ENCODE measurements at places on chromosomes 16 and 17. TPM values are rescaled to one million over a fixed set of nuclear protein-coding genes. Genes with fewer than 3 reads are reported as not detected.

The NUDT7 gene
- 3.3 TPM for total RNA-seq

The DHRS7C gene
- not detected for total RNA-seq

DNA sequence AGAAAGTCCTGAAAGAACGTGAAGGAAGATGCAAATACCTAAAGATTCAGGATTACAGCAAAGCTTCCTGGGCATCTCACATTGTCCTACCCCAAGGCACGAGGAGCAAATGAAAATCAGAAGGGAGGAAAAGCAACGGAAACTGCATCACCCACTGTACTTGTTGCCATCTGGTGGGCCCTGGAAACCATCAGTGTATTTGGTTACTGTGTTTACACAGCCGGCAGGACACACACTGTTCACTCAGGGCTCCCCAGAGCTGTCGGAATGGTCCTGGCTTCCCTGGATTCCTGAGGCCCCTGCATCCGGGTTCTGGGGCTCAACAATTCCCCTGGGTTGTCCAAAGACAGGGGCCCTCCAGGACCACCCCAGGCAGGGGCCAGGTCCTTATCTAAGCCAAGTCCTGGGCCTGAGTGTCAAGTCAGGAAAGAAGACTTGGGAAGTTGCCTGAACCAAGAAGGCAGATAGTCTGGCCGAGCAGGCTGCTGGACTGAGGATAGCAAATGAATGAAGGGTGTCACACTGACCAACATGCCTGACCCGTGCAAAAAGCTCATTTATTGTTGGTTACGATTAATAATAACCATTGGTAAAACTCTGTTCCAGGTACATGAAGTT is 52.8 kb downstream of the SOX9 start:
- H3K36me3 ChIP-seq: no peaks in the 10 kb centered on the region
- no peak overlapping the region for H3K4me3 ChIP-seq
- no peaks in the 10 kb centered on the region for H3K27me3 ChIP-seq
- H3K4me1 ChIP-seq: no peaks in the 10 kb centered on the region

GRCh38 chr17:38867968-38868816 is 1.7 kb upstream of the LASP1 start:
- no peaks in the 10 kb centered on the region for H3K27me3 ChIP-seq
- peak overlapping the region; percentile 84 for H3K4me3 ChIP-seq
- H3K27ac ChIP-seq: peak overlapping the region; percentile 96
- peak; percentile 70 for DNase-seq
- peaks cover 15% of the 10 kb centered on the region for H3K4me1 ChIP-seq

- DNase-seq: no peak
- no peak overlapping the region for H3K27ac ChIP-seq
- no peak overlapping the region for H3K4me3 ChIP-seq
- H3K36me3 ChIP-seq: no peaks in the 10 kb centered on the region
- H3K27me3 ChIP-seq: no peaks in the 10 kb centered on the region
Observed at GRCh38 chr17:61196302-61196704, 203.3 kb upstream of the TBX2 start.

- no peak overlapping the region for H3K27ac ChIP-seq
- H3K27me3 ChIP-seq: no peaks in the 10 kb centered on the region
- H3K4me3 ChIP-seq: no peak overlapping the region
- no peak for DNase-seq
Observed at GRCh38 chr16:17512636-17513220, 42.0 kb upstream of the XYLT1 start.

- no peaks in the 10 kb centered on the region for H3K27me3 ChIP-seq
- no peaks in the 10 kb centered on the region for H3K36me3 ChIP-seq
- no peaks in the 10 kb centered on the region for H3K4me1 ChIP-seq
- H3K4me3 ChIP-seq: peak overlapping the region; percentile 67
- DNase-seq: peak; percentile 85
Observed at GRCh38 chr17:1486802-1487695, 5.4 kb downstream of the MYO1C start.

DNA sequence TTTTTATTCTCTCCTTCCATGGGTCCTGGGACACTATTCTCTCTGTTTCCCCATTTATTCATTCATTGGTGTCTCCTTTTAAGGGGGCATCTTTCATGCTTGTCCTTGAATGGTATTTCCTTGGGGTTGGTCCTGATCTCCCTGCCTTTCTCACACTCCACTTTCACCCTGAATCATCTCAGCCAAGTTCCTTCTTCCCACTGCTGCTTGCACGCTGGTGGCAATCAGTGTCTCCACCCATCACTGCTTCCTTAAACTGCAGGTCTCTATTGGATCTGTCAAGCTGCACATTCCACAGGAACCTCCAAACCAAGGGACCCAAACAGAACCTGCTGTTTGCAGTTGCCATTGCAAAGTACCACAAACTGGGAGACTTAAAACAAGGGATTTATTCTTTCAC is 89.3 kb upstream of the SDK2 start:
- no peak for DNase-seq
- H3K36me3 ChIP-seq: no peaks in the 10 kb centered on the region
- H3K4me1 ChIP-seq: no peaks in the 10 kb centered on the region
- H3K27ac ChIP-seq: no peak overlapping the region

- no peak for DNase-seq
- no peak overlapping the region for H3K27ac ChIP-seq
- H3K27me3 ChIP-seq: no peaks in the 10 kb centered on the region
- no peak overlapping the region for H3K4me3 ChIP-seq
- H3K4me1 ChIP-seq: no peaks in the 10 kb centered on the region
Observed at GRCh38 chr16:11413907-11414595, 68.8 kb downstream of the RMI2 start.

All from uterus (tissue), 4 donors.